Activated T-cell treated with anti-CD3 and anti-CD28 coated beads for 1 hour (primary cell): ENCODE measurements at places on chromosomes 7 and 10.

DNA sequence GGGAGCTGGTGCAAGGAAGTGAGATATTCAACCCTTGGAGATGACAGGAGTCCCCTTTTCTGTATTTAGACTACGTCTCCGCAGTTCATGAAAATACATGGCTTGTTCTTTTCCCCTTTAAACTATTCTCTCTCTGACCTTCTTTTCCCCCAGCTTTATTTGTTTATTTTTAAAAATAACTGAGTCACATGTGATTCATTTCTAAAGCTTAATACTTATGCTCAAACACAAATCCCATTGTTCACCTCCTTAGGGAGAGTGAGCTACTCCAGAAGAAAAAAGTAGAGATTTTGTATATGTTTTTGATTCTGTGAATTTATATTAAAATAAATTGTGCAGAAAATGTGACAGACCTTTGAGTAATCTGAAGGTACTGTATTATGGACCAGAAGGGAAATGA lies 35.9 kb upstream of the FZD1 start:
- no peak for DNase-seq

DNA sequence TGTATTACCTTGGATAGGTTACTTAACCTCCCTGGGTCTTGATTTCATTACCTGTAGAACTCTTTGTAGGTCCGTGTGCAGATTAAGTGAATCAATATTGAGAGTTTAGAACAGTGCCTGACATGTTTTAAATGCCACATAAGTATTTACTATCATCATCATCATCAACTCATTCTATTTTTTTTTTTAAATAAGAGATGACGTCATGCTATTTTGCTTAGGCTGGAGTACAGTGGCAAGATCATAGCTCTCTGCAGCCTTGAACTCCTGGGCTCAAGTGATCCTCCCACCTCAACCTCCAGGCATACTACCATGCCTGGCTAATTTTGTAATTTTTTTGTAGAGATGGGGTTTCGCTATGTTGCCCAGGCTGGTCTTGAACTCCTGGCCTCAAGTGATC lies 132.0 kb upstream of the FZD8 start:
- no peak for DNase-seq

GRCh38 chr7:78370936-78371335 lies 572.4 kb downstream of the PHTF2 start:
- no peak for DNase-seq

GRCh38 chr7:76343294-76343930 lies 15.4 kb downstream of the YWHAG start:
- no peak for DNase-seq

- DNase-seq, result no peak
Observed at GRCh38 chr7:50779427-50779826, 3.3 kb downstream of the GRB10 start.

GRCh38 chr10:17428351-17429097 lies 25.9 kb downstream of the ST8SIA6 start:
- DNase-seq, result peak; percentile 49

DNA sequence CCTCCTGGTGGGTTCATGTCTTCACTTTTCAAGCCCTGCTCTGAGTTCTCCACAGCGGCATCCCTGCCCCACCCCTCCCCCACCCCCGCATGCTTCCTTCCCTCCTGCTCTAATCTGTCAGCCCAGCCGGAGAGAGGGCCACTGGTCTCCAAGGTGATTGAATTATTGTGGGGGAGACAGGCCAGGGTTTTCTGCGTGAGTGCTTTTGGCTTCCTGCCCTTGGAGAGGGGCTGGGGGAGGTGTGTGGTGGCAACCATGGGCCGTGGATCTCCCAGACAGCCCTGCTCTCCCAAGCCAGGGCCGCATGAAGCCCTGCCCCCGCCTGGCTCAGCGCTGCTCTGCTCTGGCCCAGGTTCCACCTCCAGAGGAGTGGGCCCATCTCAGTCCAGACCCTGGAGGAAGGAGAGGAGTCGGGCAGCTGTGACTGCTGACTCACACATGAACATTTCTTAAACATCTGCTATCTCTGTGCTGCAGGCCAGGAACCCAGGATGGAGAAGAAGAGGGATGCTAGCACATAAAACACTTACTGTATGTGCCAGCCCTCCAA lies 109.9 kb downstream of the ZMIZ1 start:
- DNase-seq, result no peak

DNA sequence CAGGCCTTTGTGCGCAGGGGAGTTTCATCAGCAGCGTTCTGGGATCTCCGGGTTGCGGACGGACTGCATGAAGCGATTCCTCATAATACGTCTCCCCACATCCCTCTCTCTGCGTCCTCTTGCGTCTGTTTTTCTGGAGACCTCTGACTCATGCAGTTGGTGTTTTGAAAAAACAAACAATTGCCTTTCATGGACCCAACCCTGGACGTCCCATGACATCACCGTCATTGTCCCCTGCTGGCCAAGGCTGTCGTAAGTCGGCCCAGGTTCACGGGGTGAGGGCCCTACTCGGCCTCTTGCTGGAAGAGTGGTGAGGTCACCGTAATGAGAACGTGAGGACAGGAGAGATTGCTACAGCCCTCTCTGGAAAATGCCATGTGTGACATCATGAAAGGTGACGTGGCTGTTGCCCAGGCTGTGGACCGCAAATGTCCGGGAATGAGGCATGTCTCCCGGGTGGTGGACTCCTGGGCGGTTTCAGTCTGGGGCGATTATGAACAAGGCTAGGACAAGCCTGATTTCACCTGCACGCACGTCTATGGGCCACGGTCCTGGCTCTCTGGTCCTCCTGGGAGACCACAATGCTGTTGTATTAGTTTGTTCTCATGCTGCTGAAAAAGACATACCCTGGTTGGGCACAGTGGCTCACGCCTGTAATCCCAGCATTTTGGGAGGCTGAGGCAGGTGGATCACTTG lies 9.8 kb upstream of the MAFK start:
- no peak for DNase-seq

GRCh38 chr7:113279256-113279655 lies 160.9 kb upstream of the SMIM30 start:
- DNase-seq, result no peak

- no peak for DNase-seq
Observed at GRCh38 chr10:118763202-118763988, 8.6 kb upstream of the CACUL1 start.

DNA sequence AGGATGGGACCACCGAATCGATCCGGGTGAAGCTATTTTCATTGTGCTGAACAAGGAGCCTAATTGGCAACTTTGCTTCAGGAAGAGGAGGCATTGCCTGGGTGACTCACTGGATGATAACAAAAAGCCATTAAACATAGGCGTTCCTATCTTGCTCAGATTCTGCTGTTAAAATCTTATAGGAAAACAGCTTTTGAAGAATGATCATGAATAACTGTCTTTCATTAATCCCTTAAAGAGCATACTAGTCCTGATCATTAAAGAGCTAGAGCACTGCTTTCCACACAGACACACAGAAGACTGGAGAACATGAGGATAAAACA lies 174.2 kb upstream of the IMMP2L start:
- no peak for DNase-seq

GRCh38 chr7:27184337-27185012 lies 557 bp downstream of the HOXA11 start:
- no peak for DNase-seq

GRCh38 chr7:6057316-6058129 lies 26.3 kb downstream of the ANKRD61 start:
- no peak for DNase-seq

DNA sequence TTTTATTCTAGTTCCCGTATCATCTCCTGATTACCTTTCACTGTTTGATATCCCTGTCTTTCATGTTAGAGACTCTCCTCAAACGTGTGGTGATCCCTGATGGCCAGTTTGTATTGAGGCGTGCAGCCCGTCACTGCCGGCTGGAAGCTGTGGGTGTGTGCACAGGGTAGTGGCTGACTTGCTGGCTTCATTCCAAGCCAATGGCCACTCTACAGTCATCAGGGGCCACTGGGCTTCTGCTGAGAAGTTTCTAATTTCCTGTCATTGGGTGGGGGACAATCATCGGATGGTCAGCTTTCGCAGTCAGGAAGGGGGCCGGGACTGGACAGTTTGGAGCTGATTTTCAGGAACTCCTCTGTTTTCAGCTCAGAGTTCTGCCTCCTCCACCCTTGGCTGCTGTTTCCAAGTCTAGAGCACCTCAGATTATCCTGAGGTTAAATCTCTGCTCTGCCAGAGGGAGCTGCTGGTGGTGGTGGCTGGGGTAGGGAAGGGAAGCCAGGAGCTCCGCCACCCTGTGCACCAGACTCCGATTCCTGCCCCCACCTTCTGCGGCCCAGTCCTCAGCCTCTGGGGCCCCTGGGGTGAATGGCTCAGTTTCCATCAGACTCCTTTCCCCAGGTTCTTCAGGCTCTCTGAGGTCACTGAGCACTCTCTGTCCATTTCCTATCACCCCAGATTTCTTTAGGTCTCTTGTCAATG lies 34.9 kb downstream of the BAIAP2L1 start:
- no peak for DNase-seq

DNA sequence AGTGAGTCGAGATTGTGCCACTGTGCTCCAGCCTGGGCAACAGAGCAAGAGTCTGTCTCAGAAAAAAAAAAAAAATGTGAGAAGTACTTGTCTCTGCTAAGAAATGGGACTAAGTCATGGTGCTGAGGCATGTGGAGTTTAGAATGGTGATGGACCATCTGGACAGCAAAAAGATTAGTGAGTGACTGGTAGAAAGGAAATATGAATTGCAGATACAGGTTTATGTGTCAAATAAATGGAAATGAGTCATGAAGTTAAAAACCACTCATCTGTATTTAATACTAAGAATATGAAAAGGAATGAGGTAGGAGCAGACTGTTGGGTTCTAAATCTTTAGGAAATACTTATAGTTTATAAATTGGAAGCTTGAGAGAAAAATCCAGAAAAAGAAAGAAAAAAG lies 625.7 kb upstream of the ANKRD30A start:
- no peak for DNase-seq

DNA sequence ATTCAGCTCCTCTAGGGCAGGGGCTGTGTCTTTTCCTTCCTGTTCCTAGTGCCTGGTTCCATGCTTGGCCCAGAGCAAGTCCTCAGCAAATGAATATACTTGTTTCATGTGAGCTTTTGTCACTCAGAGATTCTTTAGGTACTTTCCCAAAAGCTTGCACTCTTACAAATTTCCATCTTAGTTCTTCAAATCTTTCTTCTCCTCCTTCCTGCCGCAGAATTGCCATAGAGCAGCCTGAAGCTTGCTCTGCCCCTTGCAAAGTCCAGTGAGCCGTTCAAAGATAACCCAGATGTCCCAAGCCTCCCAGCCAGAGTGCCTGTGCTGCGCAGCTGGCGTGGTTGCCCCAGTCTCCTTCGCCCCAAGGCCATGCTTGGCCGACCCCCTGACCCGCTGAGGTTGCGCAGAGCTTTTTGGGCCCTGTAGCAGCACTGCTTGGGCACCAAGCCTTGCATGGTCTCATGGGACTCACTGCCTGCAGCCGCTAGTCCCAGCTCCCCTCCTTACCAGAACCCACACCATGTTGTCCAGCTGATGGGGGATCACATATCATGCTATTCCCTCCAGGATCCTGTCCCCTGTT lies 20.7 kb downstream of the CHST3 start:
- DNase-seq, result no peak

GRCh38 chr7:1742555-1743303 lies 72.7 kb downstream of the ELFN1 start:
- DNase-seq, result peak; percentile 13

DNA sequence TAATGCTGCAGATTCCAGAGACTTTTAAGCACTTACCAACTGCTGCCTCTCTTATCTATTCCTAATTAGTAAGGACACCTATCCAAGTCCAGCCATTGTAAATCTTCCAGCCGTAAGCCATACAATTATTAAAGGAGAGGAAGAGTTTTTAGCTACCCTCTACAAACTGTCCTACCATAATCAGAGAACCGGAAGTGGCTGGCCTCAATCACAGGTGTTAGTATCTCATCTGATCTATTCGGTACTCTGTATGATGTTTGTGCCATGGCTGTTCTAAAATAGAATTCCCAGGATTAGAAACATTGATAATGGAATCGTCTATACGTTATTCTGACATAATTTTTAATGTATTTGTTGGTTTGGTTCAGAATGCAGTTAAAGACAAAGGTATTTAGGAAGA lies 102.8 kb downstream of the MICU1 start:
- DNase-seq, result no peak

- no peak for DNase-seq
Observed at GRCh38 chr10:7538970-7539654, 127.7 kb downstream of the ITIH5 start.

- DNase-seq, result no peak
Observed at GRCh38 chr10:17022466-17022825, 107.2 kb downstream of the CUBN start.

DNA sequence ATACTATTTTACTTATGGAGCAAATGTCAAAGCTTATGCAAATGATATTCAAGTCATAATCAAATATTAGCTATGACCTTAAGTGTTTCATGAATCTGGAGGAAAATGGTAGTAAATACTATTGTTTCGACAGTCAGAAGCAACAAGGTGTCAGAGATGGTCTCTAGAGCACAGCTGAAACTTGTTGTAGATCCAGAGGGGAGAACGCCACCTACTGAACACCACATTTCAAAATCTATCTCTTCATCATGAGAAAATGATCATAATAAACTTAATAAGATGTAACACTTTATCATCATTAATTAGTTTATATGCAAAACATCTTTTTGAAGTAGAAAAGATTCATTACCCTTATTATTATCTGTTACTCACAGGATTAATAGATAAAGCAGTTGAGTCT lies 418.7 kb downstream of the GATA3 start:
- no peak for DNase-seq

DNA sequence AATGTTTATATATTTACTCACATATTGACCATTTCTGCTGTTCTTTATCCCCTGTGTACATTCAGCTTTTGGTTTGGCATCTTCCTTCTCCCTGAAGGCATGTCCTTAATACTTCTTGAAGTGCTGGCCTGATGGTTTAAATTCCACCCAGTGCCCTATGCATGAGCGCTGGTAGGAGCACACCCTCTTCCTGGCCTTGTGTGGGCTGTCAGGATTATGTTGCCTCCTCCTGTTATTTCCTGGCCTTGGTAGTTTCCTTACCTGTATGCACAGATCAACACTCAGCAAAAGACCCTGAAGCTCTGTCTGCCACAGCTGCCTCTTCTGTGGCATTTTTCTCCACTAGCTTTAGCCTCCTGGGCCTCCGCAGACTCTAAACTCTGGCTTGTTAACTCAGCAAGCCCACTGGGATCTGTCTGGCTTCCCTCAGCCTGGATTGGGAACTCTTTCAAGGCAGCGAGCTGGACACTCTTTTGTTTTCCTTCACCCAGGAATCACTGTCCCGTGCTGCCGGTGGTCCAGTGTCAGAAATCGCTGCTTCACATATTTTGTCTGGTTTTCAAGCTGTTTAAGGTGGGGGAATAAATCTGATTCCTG lies 595.2 kb downstream of the SDK1 start:
- no peak for DNase-seq

- no peak for DNase-seq
Observed at GRCh38 chr10:121921238-121921931, 6.4 kb downstream of the ATE1 start.

GRCh38 chr10:124388476-124388822 lies 30.3 kb downstream of the OAT start:
- DNase-seq, result no peak

- no peak for DNase-seq
Observed at GRCh38 chr10:54139819-54140428, 661.1 kb downstream of the PCDH15 start.
